Activated effector memory CD4-positive, alpha-beta T cell treated with Interleukin-2 at 50 U/mL for 16 hours (primary cell): ENCODE measurements at places on chromosomes 6 and 20.

DNA sequence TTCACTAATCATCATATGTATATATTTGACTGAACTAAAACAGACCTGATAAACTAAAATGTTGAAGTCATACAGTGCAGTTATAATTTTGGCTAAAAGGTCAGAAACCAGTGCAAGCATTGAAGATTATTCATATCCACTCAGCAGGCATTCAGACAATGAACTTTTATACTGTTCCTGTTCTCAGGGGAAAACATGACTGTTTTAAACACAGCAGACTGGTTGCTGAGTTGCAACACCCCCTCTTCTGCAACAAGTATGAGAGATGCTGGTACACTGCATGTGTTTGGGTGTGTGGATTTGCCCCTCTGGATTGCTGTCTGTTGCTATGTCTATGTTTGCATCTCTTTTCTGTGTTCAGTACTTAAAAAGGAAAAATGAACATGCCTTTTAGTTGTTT, 206.8 kb downstream of the EYA4 start:
- no peak for DNase-seq

GRCh38 chr6:36376183-36376582, 11.3 kb downstream of the ETV7 start:
- no peak for DNase-seq

GRCh38 chr6:75824160-75824559, 75.1 kb downstream of the MYO6 start:
- no peak for DNase-seq

GRCh38 chr20:37630166-37630565, 63.7 kb upstream of the CTNNBL1 start:
- no peak for DNase-seq

DNA sequence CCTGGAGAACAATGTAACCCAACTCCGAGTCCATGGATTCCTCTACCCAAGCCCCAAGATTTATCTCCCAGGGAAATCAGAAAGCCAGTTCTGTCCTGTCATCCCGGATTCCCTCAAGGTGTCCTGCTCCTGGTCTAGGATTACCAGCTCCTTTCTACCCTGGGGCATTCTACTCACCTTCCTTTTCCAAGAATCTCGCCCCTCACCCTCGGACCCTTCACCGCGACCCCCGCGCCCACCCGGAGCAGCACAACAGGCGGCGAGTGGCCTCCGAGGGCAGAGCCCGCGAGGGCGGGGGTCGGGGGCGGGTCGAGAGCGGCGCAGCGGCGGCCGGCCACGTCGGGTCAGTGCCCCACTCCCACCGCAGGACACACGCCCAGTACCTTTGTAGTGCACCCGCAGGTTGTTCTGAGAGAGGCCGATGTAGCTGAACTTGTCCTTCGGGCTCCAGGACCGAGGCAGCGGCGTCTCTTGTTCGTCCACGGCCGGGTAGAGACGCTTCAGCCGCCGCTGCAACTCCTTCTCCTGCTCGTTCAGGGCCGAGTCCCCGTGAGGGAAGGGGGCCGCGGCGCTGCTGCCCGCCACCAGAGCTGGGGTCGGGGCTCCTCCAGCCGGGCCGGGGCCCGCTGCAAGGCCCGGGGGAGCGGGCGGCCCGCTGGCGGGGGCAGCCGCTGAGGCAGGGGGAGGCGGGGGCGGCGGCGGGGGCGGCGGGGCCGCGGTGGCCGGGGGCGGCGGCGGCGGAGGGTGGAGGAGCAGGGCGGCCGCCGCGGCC, 897 bp downstream of the RANBP9 start:
- DNase-seq: peak; percentile 16

DNA sequence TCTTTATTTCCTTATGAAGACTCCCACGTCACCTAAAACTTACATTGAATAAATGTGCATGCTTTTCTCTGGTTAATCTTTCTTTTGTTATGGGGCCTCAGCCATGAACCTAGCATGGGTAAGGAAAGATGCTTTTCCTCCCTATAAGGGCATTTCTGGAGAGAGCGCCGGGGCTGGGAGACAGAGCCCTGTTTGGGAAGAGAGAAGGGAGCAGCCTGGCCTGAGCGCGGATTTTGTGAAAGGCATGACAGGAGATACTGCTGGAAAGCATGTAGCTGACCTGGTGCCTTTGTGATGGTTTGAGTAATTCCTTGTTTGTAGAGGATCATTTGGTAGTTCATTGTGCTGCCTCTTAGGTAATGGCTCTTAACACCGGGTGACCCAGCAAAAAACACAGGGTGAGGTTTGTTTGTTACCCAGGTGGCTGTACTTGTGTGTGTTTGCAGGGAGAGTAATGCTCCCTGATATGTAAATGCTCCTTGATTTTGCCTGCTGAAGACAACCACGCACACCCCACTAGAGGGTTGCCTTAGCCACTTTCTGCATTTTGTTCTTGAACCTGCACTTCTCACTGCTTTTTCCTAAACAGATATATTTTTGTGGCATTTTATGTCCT, 59.2 kb downstream of the ANKRD6 start:
- DNase-seq: no peak

DNA sequence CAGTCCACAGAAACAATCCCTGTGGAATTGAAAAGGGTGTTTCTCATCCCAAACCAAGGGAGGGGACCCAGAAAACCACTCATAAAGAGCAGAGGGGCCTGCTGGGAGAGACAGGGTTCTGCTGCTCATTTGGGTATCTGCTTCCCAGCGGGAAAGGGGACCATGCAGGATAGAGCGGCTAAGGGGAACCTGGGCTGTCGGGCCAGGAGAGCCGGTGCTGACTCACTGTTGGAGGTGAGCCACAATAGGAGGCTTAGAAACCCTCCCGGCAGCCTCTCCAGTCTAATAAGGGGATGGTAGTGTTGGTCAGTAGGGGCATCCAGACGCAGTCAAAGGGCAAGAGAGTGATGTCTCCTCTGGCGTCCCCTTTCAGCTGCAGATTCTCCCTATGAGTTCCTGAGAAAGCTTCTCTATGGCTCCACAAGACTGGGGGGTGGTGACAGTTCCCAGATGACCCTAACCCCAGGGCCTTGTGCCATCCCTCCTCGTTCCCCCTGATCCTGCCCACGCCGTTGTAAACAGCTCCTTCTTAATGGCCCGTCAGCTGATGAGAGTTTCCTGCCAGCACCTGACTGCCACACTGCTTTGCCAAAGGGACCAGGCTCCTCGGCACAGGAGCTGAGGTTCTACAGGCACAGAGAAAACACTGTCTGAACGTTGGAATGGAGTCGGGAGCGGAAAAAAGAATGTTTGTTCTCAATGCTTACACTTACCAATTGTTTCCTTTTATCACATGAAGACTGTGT, 646.1 kb upstream of the DEFB115 start:
- no peak for DNase-seq

GRCh38 chr6:138517635-138518034, 18.3 kb upstream of the NHSL1 start:
- DNase-seq: peak; percentile 34
